ENCODE measurements at places on chromosomes 13 and 19.

GRCh38 chr19:48283908-48284307, 14.0 kb downstream of the ZNF114 start:
- no peak for DNase-seq

DNA sequence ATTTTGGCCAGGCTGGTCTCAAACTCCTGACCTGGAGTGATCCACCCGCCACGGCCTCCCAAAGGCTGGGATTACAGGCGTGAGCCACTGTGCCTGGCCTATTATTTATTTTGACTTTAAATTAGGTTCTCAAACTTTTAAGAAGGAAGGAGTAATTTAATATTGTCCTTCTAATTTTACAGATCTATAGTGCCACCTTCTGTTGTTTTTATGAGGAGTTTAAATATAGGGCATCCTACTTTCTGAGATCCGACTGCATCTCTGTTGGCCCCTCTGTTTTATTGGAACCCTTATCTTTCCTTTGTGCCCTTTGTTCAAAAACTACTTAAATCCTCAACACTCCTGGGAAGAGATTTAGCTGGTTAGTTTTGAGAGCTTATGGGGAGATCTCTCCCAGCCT, 25.4 kb upstream of the ZMYM5 start:
- no peak for DNase-seq

DNA sequence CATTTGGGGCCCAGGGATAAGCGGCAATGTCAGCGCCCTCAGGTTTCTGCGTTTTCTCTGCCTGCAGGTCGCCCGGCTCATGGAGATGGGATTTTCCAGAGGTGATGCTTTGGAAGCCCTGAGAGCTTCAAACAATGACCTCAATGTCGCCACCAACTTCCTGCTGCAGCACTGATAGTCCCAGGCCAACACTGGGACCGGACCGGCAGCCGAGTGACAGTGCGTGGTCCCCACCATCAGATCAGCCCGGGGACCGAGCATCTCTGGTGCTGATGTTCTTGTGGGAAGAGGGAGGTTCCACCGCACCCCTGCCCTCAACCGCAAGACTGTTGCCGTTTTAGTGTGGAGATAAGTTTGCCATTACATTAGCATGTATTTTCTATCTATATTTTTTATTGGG, 78.0 kb upstream of the GPR183 start:
- DNase-seq, result no peak

GRCh38 chr19:54674021-54674617, 11.3 kb downstream of the LILRB4 start:
- peak; percentile 45 for DNase-seq

GRCh38 chr19:56404705-56405056, 549 bp downstream of the ZNF583 start:
- peak; percentile 7 for DNase-seq

- no peak for DNase-seq
Observed at GRCh38 chr19:16144216-16144581, 714 bp downstream of the HSH2D start.

DNA sequence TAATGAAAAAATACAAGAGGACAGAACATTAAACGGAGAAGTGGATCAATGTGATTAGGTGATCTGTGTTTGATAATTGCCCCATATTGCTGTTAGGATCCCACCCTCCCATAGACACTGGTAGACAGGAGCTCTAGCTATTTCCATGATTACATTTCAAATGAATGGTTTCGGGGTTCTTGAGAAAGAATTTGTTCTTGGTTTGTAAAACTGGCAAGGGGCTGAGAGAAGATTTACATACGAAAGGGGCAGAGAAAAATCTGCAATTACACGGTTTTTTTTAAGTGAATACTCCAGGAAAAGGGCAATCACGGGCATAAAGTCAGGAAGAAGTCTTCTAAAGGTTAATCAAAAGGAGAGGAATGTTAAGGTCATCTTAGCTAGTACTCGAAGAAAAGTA, 2125.7 kb upstream of the PCDH20 start:
- no peak for DNase-seq

- peak; percentile 85 for DNase-seq
Observed at GRCh38 chr19:16330368-16330801, 5.8 kb downstream of the KLF2 start.

GRCh38 chr13:57558051-57558467, 73.5 kb upstream of the PCDH17 start:
- no peak for DNase-seq

GRCh38 chr13:89890806-89891205, 1456.7 kb upstream of the MIR17HG start:
- no peak for DNase-seq

GRCh38 chr13:37954191-37954590, 84.6 kb upstream of the TRPC4 start:
- no peak for DNase-seq

GRCh38 chr19:6891761-6892385, 4.5 kb downstream of the ADGRE1 start:
- no peak for DNase-seq

- DNase-seq, result no peak
Observed at GRCh38 chr13:98675066-98675465, 77.4 kb downstream of the SLC15A1 start.

DNA sequence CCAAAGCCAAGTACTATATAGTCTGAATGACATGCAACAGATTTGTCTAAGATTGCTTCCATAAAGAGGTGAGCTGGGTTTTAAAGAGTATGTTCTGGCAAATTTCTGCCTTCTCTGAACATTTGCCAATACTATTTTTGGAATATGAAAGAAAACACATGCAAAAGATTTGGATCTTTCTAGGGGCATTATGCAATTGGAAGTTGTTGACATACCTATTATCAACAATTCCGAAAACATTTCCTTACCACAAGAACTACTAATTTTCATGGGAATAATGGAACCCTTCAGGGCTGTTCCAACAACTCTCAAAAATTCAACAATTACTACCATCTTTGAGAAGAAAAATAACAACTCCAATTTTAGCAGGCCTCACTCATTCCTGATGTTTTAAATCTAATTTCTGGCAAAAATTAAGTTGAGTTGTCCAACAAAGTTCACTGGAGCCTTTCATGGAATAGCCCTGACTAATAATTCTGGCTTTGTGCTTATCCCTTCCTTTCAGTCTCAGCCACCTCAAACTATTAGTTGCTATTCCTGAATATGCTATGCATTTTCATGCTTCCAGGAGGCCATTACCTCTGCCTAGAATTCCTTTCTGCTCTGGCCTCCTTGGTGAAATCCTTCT, 250.0 kb downstream of the RGCC start:
- DNase-seq, result no peak

- DNase-seq, result no peak
Observed at GRCh38 chr19:41175801-41176777, 16.9 kb upstream of the CYP2S1 start.

- DNase-seq, result no peak
Observed at GRCh38 chr19:3171894-3172672, 6.5 kb upstream of the S1PR4 start.

- no peak for DNase-seq
Observed at GRCh38 chr19:47821460-47822020, at the start of gene CRX. CRX (plus strand) TSS chr19:47821937; CDS start chr19:47834444, 12,507 bp downstream.

DNA sequence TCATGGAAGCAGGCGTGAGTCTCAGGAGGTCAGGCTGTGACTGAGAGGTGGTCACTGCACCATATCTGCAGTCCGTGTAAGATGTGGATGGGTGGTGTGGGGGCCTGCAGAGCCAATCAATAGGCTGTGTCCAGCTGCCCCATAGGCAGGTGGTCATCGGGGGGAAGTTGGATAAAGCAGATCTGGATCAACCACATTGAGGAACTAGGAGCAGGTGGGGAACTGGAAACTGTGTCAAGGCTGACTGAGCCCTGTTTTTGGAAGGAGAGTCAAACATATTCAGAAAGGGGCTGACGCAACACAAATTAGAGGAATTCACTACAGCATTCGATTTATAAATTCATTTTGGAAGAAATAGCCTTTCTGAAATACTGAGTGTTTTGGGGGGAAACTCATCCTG, 15.0 kb downstream of the CLEC4M start:
- DNase-seq, result no peak

DNA sequence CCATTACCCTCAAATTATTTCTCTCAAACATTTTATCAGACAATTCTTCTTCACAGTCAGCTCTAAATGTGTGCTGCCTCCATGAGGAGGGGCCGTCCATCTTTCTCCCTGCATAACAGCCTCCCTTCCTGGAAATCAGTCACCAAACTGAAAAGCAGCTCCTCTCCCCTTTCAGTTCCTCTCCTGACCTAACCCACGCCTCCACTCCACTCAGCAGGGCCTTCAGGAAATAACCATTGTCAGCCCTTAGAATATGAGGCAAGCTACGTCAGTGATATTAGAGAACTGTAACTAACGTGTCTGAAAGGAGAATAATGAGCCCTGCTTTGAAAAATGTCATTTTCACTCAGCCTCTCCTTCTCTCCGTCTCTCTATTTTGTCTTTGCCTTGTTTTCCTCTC, 116.2 kb downstream of the OLFM4 start:
- DNase-seq, result no peak

GRCh38 chr13:64154514-64154913, 2738.9 kb upstream of the PCDH20 start:
- DNase-seq, result no peak

GRCh38 chr13:76711550-76712182, 174.5 kb downstream of the KCTD12 start:
- DNase-seq, result no peak

- DNase-seq, result no peak
Observed at GRCh38 chr13:31310356-31310755, 110.6 kb downstream of the B3GLCT start.

DNA sequence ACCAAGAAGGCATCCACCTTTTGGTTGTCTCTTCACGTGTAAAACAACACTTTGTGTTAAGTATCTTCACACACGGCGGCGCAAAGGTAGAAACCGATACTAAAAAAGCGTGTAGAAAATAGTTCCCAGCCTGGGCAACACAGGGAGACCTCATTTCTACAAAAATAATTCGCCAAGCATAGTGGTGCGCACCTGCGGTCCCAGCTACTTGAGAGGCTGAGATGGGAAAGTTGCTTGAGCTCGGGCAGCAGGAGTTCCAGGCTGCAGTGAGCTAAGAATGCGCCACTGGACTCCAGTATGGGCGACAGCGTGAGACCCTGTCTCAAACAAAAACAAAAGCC, 573 bp upstream of the ERCC5 start:
- DNase-seq, result no peak

All from GM12864 (cell line).